Fibroblast of the aortic adventitia (primary cell): ENCODE measurements at places on chromosomes 1 and 21. TPM values are rescaled to one million over a fixed set of nuclear protein-coding genes. Genes with fewer than 3 reads are reported as not detected.

Gene TMEM52
- total RNA-seq: 0.72 TPM in 1 of 2 replicates, not detected in the other

Gene ELF3
- 0.09 TPM in 1 of 2 replicates, not detected in the other for total RNA-seq

Gene TRIM58
- total RNA-seq: 0.09 and 3.0 TPM in 2 replicates

Gene KRTAP13-2
- not detected in 2 replicates for total RNA-seq

Gene RIMKLA
- total RNA-seq: 0.09 TPM in 1 of 2 replicates, not detected in the other

Gene YY1AP1
- 25.7 and 54.6 TPM in 2 replicates for total RNA-seq

Gene STPG1
- total RNA-seq: 2.3 and 10.0 TPM in 2 replicates

Gene TRIM63
- total RNA-seq: 0.09 and 1.5 TPM in 2 replicates

Gene CLCA4
- total RNA-seq: not detected in 2 replicates

Gene VWA5B1
- total RNA-seq: not detected in 2 replicates

Gene ADGRL2
- 52.1 and 104 TPM in 2 replicates for total RNA-seq

Gene LCE3D
- not detected in 2 replicates for total RNA-seq

Gene FOXO6
- not detected in 2 replicates for total RNA-seq

Gene PRELP
- total RNA-seq: 1.4 and 3.7 TPM in 2 replicates

Gene CDC42
- 253 and 525 TPM in 2 replicates for total RNA-seq

Gene OLFML3
- 135 and 212 TPM in 2 replicates for total RNA-seq
